ENCODE measurements at places on chromosomes 2 and 18.

DNA sequence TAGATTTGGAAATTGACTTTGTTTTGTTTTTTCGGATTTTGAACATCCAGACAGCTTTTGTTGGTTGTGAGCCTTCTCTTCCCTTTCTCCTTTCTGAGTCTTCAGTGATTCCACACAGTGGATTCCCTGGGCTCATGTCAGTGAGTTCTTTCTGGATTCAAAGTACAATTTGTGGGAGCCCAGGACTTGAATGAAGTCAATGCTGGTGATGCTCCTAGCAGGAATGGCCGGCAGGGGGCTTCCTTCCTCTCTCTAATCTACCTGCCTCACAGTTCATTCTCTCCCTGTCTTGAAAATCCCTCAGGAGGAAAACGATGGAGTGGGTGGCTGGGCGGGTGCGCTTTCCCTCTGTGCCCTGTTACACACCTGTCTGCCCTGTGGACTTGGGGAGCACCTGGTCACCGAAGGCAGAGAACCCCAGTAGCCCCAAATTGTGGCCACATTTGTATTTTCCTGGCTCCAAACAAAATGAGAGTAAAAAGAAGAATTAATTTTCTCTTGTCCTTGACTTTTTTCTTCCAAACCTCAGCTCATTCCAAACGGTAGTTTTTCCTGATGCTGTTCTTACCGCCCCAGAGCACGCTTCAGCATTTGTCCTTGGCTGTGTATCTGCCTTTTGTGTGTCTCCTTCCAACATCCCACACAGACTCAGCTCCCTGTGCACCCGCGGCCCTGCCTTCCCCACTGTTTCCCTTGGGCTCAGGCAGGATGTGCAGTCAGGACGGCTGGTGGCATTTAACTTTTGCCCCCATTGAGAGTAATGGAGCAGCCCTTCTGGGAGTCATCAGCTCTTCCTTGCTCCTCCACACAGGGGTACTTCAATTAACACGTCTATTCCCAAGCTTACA, 86.6 kb downstream of the MARCO start:
- DNase-seq: no peak

DNA sequence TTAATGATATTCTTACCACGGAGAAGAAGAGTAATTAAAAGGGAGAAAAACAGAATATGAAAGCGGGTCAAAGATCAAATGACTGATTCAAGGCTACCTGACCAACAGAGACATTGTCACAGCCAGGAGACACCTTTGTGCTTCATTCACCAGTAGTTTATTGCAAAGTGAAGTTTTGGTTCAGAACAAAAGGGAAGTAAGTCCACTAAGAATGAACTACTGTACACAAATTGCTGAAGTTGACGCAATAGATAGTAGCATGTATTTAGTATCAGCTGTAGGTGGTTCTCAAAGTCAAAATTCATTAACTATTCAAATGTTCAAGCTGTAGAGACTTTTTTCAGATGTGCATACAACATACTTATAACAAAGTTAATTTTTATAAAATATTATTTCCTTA, 64.7 kb upstream of the COX7A2L start:
- no peak for DNase-seq

- DNase-seq: no peak
These were observed 155.9 kb downstream of the FMNL2 start for GRCh38 chr2:152490686-152491455.

DNA sequence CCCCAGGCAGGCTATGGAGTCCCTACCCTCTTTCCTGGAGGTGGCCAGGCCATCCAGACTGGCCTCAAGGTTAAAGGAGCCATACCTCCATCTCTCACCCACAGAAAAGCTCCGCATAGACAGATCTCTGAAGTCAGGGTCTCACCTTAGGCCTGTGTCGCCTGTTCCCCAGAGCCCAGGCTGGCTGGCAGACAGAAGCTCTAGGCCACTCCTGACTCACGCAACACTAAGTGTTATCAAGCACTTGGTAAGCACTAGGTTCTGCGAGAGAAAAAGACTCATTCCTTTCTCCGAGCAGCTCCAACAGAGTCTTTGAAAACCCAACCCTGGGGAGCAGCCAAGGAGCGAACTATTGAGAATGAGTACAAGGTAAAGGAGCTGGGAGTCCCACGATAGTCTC, 6.1 kb downstream of the SMAD7 start:
- no peak for DNase-seq

- no peak for DNase-seq
These were observed 164.4 kb upstream of the SESTD1 start for GRCh38 chr2:179429060-179429471.

DNA sequence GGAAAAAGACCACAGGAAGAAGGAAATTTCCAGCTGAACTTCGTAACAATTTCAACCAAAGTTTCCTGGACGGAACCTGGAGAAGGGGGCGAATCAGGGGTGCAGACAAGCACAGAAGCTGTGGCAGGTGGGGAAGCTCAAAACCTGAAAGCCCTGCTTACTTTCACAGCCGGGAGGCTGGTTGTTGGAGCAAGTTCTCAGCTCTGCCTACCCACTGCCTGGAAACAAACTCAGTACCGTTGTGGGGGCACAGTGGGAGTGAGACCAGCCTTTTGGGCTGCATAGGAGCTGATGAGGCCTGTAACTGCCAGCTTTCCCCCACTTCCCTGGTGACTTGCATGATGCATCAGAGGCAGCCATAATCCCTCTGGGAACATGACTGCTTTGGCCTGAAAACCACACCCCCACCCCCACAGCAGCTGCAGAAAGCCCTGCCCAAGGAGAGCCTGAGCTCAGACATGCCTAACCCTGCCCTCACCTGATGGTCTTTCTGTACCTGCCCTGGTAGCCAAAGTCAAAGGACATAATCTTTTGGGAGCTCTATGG, 207.0 kb upstream of the VWC2L start:
- no peak for DNase-seq

DNA sequence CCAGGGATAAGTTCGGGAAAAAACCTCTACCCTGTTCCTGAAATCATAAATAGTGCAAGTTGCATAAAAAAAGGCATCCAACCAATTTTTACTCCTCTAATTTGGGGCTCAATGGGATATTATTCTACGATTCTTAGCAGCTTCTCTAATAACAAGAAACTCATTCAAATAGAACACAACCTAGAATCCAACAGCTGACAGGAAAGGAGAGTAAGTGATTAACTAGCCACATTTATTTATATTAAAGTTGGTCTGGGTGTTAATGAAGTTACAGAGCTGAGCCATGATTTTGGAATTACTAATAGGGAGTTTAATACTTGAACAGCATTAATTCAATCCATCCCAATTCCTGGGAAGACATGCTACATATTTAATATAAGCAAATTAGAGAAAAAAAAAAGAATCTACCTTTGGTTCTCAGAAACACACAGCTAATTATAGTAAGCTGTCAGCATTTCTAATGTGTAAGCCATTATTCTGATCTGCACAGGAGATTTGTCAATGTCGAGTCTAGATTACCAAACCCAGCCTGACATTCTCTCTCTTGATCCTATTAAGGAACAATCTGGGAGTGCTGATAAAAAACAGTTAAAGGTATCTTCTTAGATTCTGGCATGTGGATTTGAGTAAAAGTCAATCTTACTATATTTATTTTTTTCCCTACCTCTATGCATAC, 267.7 kb downstream of the NBAS start:
- no peak for DNase-seq

GRCh38 chr2:59339121-59339836, 1098.2 kb upstream of the FANCL start:
- DNase-seq: no peak

- no peak for DNase-seq
These were observed 52.2 kb upstream of the PTPRM start for GRCh38 chr18:7514796-7515440.

- DNase-seq: no peak
These were observed 282.5 kb upstream of the CWC22 start for GRCh38 chr2:180289627-180290026.

DNA sequence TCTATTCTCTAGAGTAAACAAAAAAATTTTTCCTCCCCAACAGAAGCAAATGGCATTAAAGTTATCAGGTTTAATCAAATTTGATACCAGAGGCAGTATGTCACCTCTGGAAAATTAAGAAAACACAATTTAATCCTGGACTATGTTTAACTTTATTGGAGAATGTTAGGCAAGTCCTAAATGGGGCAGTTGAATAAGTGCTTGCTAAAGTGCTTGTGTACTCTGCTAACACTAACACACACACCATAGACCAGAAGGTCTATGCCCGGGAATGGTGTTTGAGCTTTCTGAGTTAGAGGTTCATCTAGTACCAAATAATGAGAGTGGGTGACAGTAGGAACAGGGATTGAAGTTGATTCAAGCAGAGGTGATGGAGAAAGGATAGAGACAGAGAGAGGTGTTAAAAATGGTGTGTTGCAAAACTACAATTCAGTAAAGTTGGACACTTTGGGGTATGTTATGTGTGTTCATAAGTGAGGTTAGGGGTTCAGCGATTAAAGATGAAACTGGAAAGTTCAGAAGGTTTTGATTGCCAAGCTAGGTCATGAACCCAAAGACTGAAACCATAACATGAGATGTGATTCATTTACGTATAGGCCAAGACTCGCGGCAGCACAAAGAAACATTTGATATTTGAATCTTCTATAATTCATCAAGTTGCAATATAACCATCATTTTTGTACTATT, 40.5 kb upstream of the PEX13 start:
- peak; percentile 37 for DNase-seq

- no peak for DNase-seq
These were observed 9.8 kb downstream of the FEV start for GRCh38 chr2:218975060-218975777.

GRCh38 chr2:73238976-73239375, 4.9 kb downstream of the CCT7 start:
- DNase-seq: no peak

DNA sequence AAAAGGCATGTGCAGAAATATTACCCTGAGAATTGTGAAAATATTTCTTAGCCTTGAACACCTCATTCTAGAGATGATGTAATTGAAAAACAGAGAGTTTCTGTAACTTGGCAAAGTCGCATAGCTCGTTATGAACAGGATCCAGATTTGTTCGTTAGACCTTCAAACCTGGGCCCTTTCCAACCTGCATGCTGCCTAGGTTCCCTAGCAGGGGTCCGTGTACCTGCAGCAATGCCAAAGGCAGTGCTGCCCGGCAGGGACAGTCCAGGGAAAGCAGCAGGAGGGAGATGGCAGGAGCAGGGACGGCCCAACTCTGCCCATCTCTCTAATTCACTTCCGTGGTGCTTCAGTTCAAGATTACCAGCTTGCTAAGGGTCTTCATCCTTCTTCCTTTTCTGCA, 12.0 kb downstream of the PIEZO2 start:
- DNase-seq: no peak

DNA sequence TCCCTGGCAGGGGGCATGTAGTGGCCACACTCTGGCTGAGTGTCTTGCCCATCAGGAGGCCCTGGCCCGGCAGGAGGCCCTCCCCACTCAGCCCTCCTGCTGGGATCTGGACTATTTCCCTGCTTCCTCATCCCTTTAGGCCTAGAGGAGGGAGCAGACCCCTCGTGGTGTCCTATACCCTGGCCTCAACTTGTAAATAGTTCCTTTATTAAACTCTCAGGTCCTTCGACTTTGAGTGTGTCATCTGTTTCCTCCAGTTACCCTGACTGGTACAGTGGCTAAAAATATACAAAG, 166.7 kb upstream of the GLI2 start:
- no peak for DNase-seq

DNA sequence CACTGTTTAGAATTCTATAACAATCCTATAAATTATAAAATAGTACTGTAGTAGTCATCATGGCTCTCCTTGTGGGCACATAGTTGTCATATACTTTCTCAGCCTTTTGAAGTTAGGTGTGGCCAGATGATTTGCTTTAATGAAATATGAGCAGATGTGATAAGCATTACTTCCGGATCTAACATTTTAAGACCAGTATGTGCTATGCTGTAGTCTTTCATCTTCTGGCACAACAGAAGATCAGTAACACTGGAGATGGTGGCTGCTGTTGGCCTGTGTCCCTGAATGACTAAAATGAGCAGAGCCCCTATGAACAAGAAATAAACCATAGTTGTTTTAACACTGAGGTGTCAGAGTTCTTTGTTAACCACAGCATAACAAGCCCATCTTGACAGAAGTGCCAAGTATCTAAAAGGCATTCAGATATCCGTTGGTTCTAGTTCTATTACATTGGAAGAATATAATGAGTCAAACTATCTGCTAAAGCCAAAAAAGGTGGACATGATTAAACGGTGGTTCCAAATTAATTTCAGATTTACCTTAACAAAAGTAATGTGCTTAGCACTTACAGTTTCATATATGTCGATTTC, 6.3 kb downstream of the MEX3C start:
- no peak for DNase-seq

DNA sequence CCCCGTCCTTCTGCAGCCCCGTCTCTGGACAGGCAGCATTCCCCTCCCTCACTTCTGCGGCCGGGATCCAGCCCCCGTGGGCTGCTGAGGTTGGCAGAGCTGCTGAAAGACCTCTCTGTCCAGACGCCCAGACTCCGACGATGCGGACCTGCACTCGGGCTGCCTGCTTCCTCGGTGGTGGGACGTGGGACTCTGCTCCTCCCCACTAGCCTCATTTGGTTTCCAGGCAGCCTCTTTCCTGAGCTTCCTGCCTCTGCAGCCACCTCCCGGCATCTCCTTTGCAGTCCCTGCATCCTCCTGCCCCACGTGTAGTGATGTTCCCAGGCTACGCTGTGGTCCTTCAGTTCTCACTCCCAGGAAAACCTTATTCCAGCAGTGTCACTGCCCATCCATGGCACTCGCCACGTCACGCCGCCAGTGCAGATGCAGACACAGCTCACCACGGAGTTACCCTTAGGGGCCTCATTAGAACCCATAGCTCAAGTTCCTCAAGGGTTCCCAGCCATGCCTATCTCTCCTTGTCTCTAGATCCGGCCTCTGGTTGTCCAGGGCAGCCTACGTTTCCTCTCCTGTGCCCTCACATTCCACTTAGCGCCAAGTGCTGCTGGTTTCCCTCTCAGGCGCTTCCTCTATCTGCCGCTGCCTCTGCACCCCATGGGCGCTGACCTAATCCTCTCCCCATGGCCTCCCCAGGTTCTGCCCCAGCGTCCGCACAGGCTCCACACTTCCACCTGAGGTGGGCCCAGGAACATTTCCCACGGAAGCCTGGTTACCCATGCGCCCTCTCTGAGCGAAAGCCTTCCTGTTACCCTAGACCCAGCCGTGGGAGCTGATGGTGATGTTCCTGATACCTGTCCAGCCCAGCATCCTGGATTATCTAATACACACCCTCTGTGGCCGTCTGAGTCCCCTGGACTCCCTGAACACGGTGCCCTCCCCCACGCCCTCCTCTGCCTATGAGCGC, 318.3 kb upstream of the MYT1L start:
- no peak for DNase-seq

- no peak for DNase-seq
These were observed 41.8 kb downstream of the MAP4K3 start for GRCh38 chr2:39395313-39395712.

DNA sequence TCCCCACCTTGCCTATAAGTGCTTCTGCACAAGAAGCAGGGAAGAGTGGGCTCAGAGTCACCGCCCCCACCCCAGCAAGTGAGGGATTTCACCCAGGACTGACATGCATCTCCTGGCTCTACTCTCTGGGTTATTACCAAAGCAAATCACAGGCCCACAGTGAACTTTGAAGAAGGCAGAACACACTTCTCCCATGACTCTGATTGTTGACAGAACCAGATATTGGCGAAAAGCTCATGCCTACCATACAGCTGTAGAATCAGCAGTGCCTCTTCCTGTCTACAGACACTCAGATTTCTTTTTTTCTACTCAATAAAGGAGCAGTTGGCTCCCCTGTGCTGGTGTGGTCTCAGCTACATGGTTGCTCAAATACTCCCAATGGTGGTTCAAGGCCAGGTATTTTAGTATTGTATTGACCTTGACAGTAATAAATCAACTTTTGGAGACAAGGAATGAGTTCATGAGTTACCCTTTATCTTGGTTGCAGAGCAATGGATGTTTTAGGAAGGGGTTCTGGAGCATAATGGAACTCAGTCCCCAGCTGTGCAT, 512.9 kb upstream of the ID2 start:
- DNase-seq: no peak

All from GM06990 (cell line).